ENCODE measurements at places on chromosomes 3 and 15.

DNA sequence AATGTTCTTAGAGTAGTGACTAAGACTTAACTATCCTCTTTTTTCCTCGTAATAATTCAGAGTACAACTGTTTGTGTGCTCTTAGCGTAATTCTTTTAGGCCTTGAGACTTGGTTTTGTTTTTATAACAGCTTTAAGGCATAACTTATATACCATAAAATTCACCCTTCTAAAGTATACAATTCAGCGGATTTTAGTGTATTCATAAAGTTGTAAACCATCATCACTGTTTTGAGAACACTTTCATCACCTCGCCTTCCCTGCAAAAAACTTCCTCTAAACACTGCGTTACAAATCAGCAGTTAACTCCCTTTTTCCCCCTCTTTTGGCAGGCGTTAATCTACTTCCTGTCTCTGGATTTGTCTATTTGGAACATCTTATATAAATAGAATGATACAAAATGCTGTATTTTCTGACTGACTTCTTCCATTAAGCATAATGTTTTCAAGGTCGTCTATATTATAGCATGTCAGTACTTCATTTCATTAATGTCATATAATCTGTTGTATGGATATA is 18.7 kb downstream of the DNAJC13 start:
- no peak for DNase-seq

DNA sequence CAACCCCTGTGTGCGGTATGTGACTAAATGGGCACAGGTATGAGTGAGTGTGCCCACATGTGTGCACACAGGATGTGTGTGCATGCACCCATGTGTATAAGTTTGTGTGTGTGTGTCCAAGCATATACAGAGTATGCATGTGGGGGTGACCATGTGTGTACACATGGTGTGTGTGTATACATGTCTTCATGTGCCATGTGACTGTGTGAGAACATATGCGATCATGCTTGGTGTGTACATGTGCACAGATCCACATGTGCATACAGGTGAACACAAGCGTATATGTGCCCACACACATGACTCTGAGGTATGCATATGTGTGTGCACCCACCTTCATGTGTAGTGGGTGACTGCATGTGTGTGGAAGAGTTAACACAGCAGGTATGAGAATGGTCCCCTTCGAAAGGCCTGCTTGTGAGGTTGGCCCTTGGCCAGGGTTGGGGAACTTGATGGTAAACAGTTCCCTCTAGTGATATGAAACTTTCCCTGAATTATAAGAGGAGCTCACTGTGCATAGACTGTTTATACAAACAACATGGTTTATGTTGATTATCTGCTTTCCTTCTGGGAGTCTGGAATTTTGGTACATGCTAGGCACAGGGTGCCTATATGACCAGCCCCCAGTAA is 10.3 kb downstream of the PFKFB4 start:
- no peak for DNase-seq

DNA sequence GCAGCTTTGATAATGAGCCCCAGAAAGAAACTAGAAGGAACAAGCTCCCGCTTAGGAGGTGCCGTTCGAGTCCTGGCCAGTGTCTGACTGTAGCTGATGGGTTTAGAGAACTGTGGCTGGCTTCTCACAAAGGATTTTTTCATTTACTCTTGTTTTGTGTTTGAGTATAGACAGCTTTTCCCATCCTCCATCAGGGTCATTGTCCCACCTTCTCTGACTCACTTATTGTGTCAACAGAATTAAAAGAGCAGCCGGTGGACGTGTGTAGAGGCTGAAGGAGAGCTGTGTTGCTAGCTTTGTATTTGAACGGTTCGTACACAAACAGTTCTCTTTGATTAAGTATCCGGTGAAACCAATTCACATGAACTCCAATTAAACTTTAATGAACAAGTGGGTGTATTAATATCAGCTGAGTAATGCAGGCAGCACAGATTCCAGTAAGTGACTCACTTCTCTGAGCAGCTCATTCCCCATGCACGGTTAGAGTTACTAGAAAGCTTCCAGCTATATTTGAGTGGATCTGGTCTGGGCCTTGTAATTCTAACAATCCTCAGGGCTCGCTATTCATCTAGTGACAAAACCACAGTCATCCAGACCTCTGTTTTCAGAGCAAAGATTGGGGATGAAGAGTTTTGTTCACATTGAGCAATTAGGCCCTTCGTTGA is 141.0 kb downstream of the LPP start:
- no peak for DNase-seq

DNA sequence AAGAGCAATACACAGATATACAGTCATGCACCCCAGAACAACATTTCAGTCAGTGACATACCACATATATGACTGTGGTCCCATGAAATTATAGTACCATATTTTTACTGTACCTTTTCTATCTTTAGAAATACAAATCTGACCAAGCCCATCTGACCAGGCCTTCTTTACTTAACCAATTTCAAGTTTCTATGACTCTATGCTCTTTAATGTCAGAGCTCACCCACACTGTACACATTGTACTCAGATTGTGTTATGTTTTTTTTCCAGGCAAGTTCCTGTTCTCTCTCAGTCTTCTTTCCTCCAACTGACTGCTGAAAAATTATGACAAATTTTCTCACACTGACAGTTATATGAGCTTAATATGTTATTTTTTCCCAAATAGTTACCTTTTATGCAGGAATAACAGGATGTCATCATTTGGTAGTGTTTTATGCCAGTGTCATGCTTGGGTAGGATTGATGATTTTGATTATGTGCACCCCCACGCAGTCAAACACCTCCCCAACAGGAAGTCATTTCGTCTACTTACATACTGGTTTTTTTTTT is 8.0 kb upstream of the CBLB start:
- no peak for DNase-seq

GRCh38 chr3:107870943-107871638 is 219.7 kb downstream of the CD47 start:
- no peak for DNase-seq

Measured in stimulated activated naive CD4-positive, alpha-beta T cell treated with Interleukin-2 at 50 U/mL for 16 hours (primary cell).